ENCODE measurements at places on chromosomes 13 and 19.

DNA sequence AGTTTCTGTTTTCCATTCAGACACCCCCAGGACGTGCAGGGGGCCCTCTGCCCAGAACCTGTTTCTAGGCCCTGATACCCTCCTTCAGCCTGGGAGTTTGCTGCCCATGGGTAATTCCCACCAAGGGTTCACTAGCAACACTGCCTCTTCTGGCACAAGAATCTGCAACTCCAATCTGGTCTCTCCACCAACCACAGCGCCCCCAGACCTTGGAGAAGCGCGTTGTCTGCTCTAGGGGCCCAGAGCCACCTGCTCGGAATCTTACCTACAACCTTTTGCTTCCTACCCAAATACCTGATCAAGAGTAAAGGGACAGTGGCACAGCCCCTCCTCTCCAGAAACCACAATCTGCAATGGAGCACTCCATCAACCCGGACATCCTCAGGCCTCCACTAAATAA lies 763 bp downstream of the ZNF180 start:
- no peak for DNase-seq

GRCh38 chr13:40813667-40814454 lies 24.4 kb downstream of the SLC25A15 start:
- DNase-seq, result peak; percentile 7

DNA sequence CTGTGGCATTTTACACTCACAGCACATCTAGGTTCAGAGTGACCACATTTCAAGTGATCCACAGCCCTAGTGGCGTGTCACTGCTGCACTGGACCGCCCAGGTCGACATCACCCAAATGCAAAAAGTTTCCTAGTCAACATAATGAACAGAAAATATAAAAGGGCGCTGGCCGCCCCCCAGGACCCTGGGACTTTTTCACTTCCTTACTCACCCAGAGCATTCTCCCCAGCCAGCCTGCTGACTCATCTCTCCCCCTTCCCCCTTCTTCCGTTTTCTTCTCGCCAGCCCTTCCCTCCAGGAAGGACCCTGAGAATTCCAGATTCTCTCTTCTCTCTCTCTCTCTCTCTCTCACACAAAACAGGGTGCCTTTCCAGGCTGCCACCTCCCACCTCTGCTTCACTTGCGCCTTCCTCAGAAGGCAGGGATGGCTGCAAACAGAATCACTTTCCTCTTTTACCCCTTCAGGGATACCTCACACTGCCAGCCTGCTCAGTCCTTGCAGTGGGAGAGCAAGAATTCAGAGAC lies 21.0 kb upstream of the GRWD1 start:
- peak; percentile 84 for DNase-seq

DNA sequence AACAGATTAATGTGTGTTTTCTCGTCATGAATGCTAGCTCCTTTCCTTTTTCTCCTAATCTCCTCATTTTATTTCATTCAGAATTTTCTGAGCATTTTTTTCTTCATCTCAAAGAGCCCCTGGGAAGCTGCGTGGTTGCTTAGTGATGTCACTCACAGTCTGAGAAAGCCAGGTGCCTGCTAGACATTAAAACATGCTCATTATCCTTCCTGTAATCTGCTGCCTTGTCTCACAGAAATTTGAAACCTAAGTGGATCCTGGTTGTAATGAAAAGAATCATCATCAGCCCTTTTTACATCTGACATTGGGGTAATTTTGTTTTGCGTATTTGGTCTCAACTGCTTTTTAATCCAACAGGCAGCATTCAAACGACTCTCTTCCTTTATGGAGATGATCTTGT lies 108.2 kb upstream of the RNF113B start:
- no peak for DNase-seq

DNA sequence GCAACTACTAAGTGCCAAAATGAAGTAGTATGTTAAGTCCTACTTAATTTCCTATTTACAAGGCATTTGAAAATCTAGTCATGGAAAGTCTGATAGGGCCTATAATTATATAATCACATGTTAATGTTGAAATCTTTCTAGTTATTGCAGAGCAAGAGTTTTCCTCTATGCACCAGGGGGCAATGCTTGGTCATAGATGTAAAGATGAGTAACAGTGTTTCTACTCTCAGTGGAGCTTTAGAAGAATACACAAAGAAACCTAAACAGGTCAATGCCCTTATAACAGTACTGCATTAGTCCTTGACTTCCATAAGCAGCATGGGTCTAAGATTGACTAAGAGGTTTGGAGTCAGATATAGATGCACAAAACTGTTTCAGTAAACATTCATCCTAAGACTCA lies 218.7 kb downstream of the KCTD12 start:
- peak; percentile 58 for DNase-seq

- no peak for DNase-seq
These were observed 34.1 kb downstream of the SUGP2 start for GRCh38 chr19:18999016-18999758.

GRCh38 chr13:75299913-75300862 lies 181.8 kb downstream of the TBC1D4 start:
- DNase-seq, result peak; percentile 49

DNA sequence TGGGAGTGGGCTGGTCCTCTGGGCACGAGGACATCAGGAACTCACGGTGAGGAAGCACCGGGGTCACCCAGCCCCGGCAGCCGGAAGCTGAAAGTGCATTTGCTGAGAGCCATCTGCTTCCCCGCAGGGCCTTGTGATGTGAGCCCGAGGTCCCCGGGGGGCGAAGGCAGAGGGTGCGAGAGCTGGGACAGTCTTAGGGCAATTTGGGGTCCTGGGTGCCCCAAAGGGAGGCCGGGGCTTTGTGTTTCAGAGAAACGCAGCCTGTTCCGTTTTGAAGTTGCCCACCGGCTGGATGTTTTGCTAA lies 4.8 kb downstream of the F2RL3 start:
- no peak for DNase-seq

DNA sequence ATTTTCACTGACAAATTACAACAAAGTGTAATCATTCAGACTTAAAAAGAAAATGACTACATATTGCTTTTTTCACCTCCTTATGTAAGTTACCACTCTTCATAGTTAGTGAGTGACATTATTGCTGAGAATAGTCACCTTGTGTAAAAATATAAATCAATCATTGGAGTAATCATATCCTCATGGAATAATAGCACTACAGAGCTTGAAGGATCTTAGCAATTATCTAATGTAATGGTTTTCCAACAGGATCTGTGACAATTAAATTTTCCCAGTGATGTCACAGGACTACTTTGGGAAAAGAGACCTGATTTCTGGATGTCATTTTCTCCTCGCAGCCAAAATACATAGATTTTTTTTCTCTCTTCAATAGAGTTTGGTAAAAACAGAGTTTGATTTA lies 833.0 kb upstream of the PCDH9 start:
- DNase-seq, result no peak

DNA sequence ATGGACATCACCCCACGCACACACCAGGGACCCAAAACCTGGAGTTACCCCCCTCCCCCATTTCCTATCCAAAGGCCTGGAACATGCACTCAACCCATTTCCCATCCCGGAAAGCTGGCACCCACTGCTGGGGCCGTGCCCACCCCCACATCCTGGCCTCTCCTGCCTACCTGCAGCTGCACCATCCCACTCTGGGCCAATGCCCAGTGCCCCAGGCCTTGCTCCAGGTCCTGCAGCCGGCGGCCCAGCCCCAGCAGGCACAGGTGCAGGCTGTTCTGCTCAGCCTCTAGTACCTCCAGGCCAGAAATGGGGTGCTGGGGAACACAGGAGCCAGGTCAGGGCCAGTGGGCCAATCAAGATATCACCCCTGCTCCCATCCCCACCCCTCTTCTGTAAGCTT lies 1.7 kb downstream of the SYNE4 start:
- DNase-seq, result no peak

- peak; percentile 51 for DNase-seq
These were observed 776 bp downstream of the DNAJC3 start for GRCh38 chr13:95677564-95678266.

DNA sequence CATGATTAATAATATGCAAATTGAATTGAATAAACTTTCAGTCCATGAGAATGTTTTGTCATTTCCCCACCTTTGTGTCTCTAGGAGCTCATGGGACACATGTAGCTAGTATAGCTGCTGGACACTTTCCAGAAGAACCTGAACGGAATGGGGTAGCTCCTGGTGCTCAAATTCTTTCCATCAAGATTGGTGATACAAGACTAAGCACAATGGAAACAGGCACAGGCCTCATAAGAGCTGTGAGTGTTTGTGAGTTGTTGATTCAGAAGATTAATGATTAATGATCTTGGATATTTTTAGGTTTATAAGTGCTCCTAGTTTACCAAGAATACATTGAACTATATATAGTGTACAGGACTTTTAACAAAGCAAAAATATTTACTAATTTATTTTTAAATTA lies 30.1 kb downstream of the TPP2 start:
- no peak for DNase-seq

- DNase-seq, result no peak
These were observed 9.4 kb downstream of the FOSB start for GRCh38 chr19:45477186-45477585.

DNA sequence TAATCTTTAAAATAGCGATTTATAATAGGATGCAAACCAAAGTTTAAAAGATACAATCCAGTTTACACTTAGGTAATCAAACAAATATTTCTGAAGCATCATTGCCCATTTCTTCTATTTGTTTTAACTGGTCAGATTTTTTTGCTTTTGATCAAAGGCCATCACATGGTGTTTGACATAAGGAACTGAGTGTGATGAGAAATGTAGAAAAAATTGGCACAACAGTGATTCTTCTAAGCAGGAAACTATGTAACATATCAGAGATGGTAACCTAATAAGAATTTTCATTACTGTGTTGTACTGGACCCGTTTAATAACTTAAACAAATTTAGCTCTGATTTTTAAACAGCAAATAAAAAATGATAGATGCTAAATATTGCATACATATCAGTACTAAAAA lies 644.7 kb upstream of the KLF12 start:
- DNase-seq, result no peak

- no peak for DNase-seq
These were observed 12.5 kb downstream of the PBX4 start for GRCh38 chr19:19606021-19606420.

All from fibroblast of skin of back (primary cell).